ENCODE measurements at places on chromosomes 12 and 14. TPM values are rescaled to one million over a fixed set of nuclear protein-coding genes. Genes with fewer than 3 reads are reported as not detected.

GRCh38 chr12:54082397-54082892 is 28.8 kb downstream of the HOXC4 start:
- peak; percentile 18 for DNase-seq
- no peaks in the 10 kb centered on the region for H3K36me3 ChIP-seq
- H3K4me1 ChIP-seq: peaks cover 17% of the 10 kb centered on the region
- H3K27me3 ChIP-seq: peaks cover 24% of the 10 kb centered on the region
- H3K27ac ChIP-seq: peak overlapping the region; percentile 81

DNA sequence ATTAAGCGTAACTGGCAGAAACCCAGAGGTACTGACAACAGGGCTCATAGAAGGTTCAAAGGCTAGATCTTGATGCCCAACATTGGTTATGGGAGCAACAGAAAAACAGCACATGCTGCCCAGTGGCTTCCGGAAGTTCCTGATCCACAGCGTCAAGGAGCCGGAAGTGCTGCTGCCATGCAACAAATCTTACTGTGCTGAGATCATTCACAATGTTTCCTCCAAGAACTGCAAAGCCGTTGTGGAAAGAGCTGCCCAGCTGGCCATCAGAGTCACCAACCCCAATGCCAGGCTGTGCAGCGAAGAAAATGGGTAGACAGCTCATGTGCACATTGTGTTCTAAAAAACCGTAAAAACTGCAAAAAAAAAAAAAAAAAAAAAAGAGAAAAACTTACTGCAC is 192.3 kb downstream of the MON2 start:
- no peak overlapping the region for H3K27ac ChIP-seq
- H3K36me3 ChIP-seq: no peaks in the 10 kb centered on the region
- H3K4me3 ChIP-seq: no peak overlapping the region
- no peak for DNase-seq
- H3K4me1 ChIP-seq: peaks cover 10% of the 10 kb centered on the region
- peaks cover 35% of the 10 kb centered on the region for H3K27me3 ChIP-seq

DNA sequence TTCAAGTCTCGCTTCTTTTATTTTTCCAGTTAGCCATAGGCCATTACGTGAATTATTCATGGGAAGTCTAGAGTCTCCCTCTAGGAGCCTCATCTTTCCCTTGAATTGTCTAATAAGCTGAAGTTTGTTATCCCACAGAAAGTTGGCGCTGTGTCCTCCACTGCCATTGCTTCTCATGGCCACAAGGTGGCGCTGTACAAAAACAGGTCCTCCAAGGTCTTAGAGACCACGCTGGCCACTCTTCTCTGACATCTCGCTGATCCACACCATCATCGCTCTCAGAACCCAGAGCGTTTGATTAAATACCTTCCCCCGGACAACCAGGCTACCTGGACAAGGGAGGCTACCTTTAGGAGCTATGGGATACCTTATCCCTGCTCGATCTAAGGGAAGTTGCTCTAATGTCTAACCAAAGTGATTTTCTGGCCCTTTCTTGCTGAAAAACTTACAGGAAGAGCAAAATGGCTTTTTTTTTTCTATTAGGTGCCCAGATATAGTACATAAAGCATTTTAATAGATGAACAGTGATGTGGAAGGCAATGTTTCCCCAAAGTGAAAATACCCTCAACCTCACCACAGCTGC is 110.0 kb downstream of the CCDC60 start:
- peaks cover 5% of the 10 kb centered on the region for H3K4me1 ChIP-seq
- H3K36me3 ChIP-seq: no peaks in the 10 kb centered on the region
- H3K27ac ChIP-seq: no peak overlapping the region
- H3K27me3 ChIP-seq: no peaks in the 10 kb centered on the region

DNA sequence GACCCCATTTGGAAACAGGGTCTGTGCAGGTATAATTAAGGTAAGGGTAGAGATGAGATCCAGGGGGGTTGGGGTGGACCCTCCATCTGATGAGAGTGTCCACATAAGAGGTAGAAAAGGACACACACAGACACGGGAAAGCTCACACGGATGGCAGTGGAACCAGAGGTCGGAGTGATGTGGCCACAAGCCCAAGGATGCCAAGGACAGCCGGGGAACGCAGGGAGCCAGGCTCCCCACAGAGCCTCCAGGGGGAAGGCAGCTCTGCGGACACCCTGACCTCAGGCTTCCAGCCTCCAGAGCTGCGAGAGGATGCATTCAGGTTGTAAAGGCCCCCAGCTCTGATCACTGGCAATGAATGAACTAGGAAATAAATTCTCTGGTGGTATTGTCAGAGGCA is 33.0 kb downstream of the RIMBP2 start:
- no peaks in the 10 kb centered on the region for H3K36me3 ChIP-seq
- H3K4me1 ChIP-seq: no peaks in the 10 kb centered on the region
- H3K4me3 ChIP-seq: no peak overlapping the region
- H3K27ac ChIP-seq: no peak overlapping the region

The TGM1 gene
- 3.4 TPM for total RNA-seq
